ENCODE measurements at places on chromosomes 12 and 14.

DNA sequence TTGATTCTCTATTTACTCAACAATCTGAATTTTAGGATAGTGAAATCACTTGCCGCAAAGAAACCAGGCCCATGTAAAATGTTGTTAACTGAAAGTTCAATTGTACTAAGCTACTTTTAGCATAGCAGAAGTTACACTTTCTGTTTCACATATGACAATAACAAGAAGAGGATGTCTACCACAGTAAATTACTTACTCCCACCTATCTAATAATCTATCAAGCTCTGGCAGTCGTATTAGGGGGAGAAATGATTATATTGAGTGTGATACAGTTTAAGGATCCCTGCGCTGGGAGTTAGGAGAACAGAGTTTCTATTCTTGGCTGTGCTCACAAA lies 66.5 kb upstream of the CAND1 start:
- no peak for DNase-seq

- no peak for DNase-seq
Measured at GRCh38 chr12:29734734-29735133, 49.0 kb downstream of the TMTC1 start.

- no peak for DNase-seq
Measured at GRCh38 chr12:58314610-58315009, 373.2 kb downstream of the ATP23 start.

GRCh38 chr14:51554953-51555352 lies 96.8 kb upstream of the FRMD6 start:
- no peak for DNase-seq

- DNase-seq: no peak
Measured at GRCh38 chr14:68198713-68199495, 379.3 kb downstream of the RAD51B start.

GRCh38 chr12:55929306-55929791 lies 1.6 kb upstream of the DGKA start:
- DNase-seq: peak; percentile 57

GRCh38 chr12:107478881-107479280 lies 206.7 kb upstream of the PWP1 start:
- no peak for DNase-seq

GRCh38 chr12:132658149-132658894 lies 28.8 kb downstream of the POLE start:
- DNase-seq: no peak

DNA sequence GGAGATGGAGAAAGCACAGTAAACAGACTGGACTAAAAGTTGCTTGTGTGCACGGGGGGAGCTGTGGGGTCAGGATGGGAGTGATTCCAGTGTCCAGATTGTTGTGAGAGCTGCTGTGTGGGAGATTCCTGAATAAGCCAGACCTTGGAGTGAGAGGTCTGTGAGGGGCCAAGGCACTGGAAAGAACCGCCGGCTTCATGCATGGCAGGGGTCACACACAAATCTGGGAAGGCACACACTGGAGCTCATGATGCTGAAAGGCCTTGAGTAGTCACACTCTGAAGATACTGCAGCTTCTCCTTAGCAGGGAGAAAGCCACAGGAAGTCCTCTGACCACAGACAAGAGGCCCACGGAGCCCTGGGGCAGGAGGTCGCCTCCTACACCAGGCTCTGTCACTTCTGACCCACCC lies 23.1 kb downstream of the ADCY6 start:
- DNase-seq: no peak

DNA sequence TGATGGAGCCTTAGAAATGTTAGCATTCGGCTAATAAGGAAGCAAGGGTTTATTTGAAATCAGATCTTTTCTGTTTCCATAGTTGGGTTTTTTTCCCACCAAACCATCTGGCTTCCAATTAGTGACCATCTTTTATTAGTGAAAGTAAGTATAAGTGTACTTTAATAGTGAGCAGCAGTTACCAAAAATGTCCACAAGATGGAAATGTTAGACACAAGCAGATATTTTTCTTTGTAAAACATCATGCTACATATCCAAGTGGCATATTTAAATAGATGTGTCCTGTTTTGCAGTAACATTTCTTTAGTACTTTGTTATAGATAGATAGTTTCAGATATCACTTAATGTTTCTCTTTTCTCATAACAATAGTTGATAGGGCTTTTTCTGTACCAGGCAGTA lies 28.8 kb downstream of the YEATS4 start:
- no peak for DNase-seq

GRCh38 chr12:105335856-105336255 lies 5.4 kb downstream of the C12orf75 start:
- no peak for DNase-seq

DNA sequence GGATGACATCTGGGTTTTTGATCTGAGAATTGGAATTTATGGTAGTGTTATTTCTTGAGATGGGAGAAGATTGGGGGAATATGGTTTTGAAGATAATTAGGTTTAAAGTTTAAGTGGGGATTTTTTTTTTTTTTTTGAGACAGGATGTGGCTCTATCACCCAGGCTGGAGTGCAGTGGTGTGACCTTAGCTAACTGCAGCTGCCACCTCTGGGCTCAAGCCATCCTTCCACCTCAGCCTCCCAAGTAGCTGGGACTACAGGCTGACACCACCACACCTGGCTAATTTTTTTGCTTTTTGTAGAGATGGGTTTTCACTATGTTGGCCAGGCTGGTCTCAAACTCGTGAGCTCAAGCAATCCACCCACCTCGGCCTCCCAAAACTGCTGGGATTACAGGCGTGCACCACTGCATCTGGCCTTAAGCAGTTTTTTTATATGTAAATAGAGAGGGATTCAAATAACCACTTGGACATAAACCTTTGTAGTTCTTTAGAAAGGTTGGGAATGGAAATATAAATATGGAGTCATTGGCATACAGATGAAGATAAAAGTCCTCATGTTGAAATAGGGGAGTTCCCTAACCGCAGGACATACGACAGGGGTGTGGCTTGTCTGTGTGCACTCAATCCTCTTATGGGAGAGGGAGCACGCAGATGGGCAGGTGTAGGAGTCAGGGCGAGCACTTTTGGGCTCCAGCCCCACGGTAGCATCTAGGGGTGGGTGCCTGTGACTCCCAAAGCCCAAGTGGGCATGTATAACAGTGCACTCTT lies 4.7 kb downstream of the LIN52 start:
- no peak for DNase-seq

DNA sequence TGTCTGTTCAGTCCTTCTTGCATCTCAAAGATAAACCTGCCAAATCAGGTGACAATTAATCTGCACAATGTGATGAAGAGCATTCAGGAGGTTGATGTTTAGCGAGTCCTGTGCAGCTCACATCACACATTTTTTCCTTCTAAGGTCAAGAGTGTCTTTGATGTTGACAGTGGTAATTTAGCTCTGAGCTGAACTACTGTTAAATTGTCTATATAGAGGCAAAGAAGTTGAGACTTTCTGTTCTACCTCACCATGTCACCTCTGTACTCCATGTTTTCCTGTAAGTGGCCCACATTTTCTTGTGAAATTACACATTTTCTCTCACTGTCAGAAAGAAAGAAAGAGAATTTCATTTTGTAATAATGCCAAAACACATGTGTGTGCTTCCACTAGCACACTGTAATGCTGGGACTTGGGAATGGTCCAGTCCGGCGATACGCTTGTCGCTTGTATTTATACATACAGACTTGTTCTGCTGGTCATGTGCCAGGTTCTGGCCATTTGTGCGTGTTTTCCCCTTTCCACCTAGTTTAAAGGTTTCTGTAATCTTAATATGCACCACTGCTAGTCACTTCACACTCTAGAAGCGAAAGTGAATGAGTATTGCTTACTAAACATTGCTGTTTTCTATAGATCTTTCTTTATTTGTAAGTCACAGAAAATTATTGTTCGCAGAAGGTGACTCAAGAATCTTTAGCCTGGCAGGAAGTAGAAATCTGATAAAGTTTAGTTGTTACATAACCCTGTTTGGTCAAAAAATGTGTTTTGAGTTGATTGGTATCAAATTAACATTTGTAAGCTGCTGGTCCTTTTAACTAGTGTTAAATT lies 328.9 kb downstream of the TMTC2 start:
- no peak for DNase-seq

DNA sequence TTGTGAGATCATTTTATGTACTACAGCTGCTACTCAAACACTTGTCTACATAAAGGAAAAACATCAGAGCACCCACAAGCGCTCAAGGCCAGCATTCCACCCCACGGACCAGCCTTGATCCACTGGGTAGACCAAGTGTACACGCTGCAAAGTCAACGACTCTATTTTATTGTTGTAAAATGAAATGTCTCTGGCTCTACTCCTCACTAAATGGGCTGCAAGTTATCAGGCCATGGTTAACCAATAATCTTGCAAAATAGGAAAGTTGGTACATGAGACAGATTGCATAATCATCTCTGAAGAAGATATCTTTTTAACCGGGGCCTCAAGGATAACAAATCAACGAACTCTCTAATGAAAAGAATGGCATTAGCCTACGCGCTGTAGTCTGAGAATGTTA lies 69.9 kb upstream of the FOXN3 start:
- DNase-seq: no peak

Data from stimulated activated CD8-positive, alpha-beta memory T cell treated with anti-CD3 and anti-CD28 coated beads, Interleukin-7, amount 100 ng/mL, for 1 hour (primary cell).